ENCODE measurements at places on chromosomes 1 and 21.

DNA sequence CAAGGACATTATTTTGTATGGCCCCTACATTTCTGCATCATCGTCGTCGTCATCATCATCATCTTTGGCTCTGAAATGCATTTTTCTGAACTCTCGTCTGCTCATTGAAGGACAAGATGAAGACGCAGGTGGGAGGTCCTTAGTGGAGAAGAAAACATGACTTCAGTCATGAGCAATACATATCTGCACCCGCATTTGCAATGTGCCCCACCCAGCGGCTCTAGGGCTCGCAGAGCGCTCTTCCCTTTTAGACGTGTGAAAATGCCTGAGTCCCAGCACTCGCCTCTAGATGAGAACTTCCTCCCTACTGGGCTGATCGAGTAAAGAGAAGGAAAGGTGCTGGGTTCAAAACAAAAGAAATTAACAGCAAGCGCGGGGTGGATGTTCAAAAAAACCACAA, 10.1 kb downstream of the C1orf174 start:
- DNase-seq = no peak

DNA sequence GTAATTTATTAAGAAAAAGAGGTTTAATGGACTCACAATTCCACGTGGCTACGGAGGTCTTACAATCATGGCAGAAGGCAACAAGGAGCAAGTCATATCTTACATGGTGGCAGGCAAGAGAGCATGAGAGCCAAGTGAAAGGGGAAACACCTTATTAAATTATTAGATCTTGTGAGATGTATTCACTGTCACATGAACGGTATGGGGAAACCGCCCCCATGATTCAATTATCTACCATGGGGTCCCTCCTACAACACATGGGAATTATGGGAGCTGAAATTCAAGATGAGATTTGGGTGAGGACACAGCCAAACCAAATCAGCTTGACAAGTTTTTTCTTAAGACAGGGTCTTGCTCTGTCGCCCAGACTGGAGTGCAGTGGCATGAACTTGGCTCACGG, 14.3 kb downstream of the DAP3 start:
- no peak for DNase-seq

DNA sequence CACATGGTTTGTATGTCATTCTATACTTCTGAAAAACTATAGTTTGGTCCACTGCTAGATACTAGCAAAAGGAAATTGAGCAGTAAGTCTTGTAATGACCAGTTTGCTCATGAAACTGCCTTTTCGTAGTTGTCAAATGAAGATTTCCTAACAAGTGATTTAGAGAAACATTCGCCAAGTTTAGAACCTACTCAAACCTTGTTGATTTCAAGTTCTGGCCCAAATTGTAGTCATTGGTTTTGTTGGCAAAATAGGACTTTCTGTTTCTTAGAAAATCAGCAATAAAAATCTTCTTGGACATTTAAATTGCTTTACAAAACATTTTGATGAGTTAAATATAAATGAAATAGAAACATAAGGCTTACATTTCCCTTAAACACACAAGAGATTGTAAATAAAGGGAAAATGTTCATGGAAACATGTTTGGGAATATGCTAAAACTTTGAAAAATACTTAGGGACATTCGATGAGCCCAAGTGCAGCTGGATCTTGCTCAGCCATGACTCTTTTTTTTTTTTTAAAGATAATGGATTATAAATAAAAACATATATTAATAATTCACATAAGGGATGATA, 178.5 kb upstream of the LYPLAL1 start:
- no peak for DNase-seq

DNA sequence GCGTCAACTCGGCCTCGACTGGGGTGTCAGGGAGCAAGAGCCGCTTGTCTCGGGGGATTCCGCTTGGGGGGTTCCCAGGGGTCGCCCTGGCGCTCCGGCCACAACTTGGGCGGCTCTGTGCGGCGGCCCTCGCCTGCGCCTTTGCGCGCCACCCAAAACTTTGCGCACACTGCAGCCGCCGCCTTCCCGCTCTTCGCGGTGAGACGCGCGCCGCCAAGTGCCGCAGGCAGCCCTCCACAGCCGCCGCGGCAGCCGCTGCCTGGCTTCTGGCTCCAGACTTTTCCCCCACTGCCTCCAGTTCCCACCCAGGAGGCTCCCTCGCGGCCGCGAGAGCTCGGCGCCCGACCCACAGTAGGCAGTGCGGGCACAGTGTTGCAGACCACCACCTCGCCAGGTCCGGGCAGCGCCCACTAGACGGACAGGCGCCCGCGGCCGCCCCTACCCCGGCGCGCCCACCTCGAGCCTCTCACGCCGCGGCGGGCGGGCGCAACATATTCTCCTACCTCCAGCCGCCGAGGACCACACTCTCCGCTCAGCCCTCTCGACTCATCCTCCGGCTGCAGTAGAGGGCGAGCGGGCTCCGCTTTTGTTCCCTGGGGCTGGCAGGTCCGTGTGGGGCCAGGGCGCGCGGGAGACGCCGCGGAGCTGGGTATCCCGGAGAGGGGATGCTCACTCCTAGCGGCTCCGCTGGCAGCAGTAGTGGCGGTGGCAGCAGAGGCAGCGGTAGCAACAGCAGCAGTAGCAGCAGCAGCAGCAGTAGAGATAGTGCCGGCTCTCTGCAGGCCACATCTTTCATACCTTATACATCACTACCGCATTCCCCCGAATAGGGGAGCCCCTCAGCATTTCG, 296.6 kb downstream of the OMA1 start:
- no peak for DNase-seq

DNA sequence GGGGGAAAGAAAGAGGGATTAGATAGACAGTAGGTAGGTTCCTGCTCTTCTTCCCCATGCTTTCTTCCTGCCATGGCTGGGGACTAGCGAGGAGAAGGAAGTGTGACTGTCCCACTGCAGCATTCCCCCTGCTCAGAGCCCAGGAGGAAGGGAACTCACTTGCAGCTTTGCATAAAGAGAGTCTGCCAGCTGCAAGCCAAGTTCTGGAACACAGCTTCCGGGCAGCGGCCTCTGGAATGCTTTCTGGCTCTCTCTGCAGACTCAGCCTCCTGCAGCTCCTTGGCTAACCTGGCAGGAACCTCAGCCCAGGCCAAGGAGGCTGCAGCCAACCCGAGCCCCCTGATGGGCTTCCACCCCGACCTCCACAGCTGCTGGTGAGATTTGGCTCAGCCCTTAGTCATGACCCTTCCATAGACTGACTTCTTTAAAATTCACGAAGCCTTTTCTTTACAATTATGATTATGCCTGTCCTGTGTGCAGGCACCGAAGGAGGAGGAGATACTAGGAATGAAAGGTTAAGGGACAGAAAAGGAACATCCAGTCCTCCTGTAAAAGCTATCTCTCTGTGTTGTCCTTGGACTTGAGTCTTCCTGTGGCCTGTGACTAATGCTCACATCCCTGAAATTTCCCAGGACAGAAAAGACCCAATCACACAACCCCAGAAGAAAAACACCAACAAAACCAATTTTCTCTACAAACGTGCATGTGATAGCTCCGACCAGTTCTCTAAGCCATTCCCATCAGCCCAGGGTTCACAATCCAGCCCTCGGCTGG, 108.2 kb upstream of the OLIG2 start:
- no peak for DNase-seq

DNA sequence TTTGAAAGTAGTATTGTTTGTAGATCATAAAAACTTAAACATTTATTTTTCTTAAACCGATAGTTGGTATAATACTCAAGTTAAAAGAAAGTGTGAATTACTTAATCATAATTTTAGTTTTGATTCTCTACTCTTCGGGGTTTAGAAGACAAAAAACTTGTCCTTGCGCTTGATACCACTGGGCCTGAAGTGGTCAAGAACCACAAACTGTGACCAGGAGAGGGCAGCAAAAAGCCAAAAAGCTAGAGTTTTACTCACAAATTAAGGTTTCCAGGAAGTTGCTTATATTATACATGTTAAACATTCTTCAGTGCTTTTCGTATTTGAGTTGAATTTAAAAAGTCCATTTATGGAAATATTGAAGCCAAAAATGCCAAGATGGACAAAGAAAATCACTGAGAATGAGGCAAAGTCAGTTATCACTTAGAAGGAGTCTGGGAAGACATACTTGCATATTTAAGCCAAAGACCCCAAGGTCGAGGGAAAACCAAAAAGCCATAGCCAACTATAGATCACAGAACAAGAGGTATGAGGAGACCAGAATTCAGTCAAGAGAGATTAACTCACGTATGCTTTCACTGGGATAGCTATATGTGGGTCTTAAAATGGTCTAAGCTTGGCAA, 34.2 kb downstream of the EFCAB7 start:
- DNase-seq = no peak

GRCh38 chr1:181674617-181675016, 191.3 kb downstream of the CACNA1E start:
- no peak for DNase-seq

GRCh38 chr1:64514197-64514765, 44.4 kb downstream of the CACHD1 start:
- no peak for DNase-seq
